ENCODE measurements at places on chromosomes 3 and 15.
A peak's percentile ranks its signal among the peaks of the same experiment; 100 is the strongest.

DNA sequence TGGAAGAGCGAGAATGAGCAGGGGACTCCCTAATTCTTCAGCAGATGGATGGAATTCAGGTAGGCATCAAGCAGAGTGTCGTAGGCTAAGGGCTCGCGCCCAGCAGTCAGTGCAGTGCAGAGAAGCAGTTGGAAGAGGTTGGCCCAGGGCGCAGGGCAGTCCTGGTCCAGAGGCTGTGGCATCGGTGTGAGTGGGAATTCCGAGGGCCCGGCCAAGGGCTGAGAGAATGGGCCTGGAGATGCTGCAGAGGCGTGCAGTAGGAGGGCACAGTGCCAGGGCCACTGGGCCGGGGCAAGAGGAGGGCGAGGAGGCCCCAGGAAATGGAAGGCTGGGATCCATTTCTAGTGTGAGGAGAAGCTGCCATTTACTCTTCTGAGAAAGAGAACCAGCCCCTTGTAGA, 74.4 kb downstream of the AAGAB start:
- DNase-seq = no peak

DNA sequence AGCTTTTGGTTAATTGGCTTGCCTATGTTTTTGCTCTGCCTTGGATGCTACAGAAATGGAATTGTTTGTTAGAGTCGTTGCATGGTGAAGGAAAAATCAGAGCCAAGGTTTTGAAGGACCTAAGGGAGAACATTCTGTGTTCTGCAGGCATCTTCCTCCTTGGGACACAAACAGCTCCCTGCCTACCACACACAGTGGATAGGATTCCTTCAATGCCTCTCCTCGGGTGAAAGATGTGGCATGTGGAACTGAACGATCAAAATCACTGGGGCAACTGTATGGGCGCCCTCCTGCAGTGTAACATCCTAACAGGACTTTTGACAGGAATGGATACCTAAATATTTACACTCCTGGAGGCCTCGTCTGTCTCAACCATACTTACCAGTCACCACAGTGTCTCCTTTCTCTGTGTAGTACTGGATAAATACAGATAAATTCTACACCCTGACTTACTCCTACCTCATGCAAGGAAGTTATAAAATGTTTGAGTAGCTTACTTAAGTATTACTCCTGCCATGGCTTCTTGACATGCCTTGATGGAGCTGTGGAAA, 100.6 kb downstream of the LPP start:
- DNase-seq = no peak

DNA sequence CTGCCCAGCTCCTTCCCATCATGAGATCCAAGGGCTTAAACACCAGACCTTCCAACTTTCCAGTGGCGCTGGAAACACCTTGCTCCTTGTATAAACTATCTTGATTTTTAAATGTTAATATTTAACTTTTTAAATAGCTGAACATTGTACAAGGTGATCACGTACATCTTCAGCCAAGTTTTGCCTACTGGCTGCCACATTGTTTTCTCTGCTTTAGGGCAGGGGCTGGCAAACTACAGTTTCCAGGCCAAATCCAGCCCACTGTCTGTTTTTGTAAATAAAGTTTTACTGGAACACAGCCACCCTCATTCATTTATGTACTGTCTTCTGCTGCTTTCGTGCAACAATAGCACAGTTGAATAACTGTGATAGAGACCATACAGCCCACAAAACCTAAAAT, 27.6 kb upstream of the FOXP1 start:
- no peak for DNase-seq

DNA sequence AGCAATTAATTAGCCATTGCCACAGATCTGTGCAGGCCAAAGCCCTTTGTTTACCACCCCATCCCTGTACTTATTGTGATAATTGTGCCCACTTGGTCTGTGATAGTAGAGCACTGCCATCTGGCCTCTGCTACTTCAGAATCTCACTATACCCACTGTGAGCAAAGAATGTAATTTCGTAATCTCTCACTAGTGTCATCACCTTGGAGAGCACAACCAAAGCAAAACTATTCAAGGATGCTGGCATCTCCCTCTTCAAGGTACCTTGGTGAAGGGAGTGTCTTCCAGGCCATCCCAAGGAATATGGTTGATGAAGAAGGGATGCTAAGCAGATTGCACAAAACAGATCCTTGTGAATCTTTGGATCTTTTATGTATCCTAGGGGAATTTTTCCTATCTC, 34.7 kb upstream of the NOX5 start:
- DNase-seq = no peak

DNA sequence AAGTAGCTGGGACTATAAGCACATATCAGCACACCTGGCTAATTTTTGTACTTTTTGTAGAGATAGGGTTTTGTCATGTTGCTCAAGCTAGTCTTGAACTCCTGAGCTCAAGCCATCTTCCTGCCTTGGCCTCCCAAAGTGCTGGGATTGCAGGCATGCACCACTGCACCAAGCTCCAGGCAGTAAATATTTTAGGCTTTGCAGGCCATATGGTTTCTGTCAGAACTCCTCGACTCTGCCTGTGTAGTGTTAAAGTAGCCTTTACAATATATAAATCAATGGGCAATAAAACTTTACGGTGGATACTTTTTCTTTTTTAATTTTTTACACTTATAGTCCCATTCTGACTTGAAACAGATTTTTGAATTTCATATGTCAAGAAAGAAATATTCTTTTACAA, 41.6 kb downstream of the DAG1 start:
- no peak for DNase-seq

DNA sequence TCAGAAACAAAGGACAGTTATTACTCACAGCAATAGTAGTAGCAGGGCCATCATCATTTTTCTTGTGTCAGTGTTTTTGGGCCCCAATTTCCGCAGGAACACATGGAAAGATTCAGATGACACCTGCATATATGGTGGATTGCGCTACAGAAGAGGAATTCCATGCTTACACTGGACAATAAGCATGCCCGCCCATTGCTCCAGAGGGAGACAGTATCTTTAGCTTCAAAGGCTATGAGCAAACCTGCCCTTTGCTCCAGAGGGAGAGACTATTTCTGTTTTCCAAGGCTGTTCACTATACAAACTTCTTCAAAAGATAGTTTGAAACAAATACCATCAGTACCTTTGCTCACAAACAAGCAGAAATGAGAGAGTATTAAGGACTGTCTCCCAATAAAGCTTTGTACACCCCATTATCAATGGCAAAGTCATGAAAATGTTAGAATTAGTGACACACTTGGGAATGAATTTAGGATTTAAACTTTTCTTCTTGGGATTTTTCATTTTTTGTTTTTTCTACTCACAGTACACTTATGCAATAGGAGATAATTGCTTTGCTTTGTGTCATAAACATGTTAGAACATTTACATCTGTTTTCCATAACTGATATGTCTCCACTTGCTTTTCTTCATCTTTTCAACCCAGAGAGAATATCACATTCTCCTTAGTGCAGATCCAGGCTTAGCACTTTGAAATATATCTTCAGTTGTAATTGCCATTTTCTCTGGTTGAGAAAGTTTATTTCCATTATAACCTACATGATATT, 564.5 kb upstream of the ZNF717 start:
- DNase-seq = no peak

DNA sequence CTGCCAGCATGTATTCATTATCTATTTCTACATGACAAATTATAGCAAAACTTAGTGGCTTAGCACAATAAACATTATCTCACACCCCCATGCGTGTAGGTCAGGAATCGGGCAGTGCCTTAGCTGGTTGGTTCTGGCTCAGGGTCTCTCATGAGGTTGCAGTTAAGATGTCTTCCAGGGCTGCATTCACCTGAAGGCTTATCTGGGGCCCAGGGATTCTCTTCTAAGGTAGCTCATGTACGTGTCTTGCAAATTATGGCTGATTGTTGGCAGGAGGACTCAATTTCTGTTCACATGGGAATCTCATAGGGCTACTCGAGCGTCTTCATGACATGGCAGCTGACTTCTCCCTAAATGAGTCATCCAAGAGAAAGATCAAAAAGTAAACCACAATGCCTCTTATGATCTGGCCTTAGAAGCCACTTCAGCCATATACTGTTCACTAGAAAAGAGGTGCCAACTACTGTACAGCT, 42.9 kb upstream of the TSC22D2 start:
- DNase-seq = no peak

GRCh38 chr3:95341314-95341713, 1278.5 kb downstream of the NSUN3 start:
- no peak for DNase-seq

DNA sequence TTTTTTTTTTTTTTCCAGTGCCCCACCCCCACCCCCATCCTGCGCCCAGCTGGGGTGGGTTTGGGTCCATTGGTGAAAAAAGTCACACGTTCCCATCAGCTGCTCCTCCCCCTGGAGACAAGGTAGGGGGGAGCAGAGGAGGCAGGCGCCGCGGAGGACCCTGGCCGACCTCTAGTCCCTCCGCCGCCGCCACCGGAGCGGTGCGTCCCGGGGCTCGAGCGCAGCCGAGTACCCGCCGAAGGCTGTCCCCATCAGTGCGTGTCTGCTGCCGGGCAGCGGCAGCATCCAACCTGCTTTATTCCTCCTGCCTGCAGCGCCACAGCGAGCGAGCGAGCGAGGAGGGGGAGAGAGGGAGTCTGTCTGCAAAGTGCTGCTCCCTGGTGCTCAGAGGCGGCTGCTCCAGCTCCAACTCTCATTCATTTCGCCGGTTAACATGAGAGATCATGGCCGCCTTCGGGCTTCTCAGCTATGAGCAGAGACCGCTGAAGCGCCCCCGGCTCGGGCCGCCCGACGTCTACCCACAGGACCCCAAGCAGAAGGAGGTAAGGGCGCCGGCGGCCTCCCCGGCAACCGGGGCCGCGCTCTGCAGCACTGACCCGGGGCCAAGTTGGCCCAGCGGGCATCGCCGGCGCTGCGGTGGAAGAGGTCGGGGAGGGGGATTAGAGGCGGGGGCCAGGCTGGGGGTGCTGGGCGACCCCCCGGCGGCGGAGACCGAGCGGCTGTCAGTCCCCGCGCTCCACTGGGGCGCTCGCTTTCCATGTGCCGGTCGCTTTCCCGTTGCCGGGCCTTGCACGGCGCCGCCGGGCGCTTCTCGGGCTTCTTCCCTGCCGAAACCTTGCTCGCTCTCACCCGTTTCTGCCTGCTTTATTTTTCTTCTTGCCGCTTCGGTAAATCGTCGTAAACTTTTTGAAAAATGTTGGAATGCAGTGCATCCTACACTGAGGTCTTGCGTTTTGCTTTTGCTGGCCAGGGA, 1.3 kb downstream of the MED12L start:
- DNase-seq = peak; percentile 72

- peak; percentile 41 for DNase-seq
Measured at GRCh38 chr3:72255791-72256559, 471.0 kb upstream of the PROK2 start.

DNA sequence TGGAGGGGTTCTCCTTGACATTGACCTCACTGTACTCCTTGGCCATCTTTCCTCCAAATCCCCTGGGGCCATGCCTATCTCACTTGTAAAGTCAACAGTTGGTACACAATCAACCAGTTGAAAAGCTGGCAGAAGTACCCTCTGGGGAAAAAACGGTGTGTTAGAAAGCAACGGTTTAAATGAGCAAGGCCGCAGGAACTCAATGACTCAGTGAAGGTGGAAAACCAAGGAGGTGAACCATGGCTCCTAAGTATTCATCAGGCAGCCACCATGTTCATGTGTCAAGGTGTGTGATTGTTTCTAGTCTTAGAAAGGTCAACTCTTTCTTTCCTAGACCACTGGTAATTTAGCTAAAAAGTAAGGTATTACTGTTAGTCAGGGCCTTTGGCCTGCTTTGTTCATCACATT, 130.9 kb upstream of the SATB1 start:
- no peak for DNase-seq

All from CD4-positive, alpha-beta T cell treated with Interleukin-15 for 1 hour (primary cell).